SJSA1 (cell line): ENCODE measurements at places on chromosomes 3 and 15.

GRCh38 chr3:136078421-136079364 is 113.2 kb downstream of the PPP2R3A start:
- DNase-seq, result no peak

GRCh38 chr3:159187706-159188105 is 385.9 kb downstream of the MFSD1 start:
- DNase-seq, result no peak

GRCh38 chr15:69854521-69855181 is 243.1 kb downstream of the TLE3 start:
- peak; percentile 89 for DNase-seq

DNA sequence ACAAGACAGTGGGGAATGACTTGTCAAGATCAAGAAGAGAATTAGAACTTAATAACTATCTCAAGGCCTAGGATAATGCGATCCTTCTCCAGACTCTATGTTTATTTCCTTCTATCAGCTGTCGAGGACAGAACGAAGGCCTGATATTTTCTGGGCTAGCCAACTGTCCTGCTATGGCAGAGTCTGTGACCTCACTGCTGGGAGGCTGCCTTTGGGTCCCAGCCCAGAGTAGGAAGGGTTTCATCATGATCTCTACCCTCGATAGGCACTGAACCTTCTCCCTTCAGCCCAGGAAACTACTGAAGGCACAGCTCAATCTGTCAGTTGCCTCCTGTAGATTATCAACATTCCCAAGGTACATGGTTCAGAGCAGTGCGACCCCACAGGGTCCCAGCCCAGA is 237.2 kb downstream of the ATP8B4 start:
- DNase-seq, result no peak

DNA sequence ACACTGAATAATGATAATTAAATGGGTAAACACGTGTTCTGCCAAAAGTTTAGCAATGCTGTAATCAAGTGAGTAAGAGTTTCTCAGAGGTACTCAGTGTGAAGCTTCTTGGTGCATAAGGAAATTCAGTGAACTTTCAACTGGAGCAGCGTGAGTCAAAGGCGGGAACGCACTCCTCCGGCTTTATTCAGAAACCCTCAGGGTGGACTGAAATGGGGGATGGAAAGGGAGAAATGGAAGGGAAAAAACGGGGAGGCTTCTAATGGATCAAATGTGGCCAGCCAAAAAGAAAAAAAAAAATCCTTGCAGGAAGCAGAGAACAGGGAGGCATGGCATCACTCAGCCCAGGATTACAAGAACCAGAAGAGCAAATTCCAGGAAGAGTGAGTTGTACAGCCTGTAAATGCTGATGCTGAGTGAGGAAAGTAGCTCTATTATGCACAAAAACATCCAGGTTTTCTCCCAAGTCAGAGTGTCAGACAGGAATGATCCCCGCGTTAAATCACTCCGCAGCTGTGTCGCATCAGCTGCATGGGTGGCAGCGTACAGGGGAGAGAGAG is 85.3 kb downstream of the ASB7 start:
- DNase-seq, result peak; percentile 55

DNA sequence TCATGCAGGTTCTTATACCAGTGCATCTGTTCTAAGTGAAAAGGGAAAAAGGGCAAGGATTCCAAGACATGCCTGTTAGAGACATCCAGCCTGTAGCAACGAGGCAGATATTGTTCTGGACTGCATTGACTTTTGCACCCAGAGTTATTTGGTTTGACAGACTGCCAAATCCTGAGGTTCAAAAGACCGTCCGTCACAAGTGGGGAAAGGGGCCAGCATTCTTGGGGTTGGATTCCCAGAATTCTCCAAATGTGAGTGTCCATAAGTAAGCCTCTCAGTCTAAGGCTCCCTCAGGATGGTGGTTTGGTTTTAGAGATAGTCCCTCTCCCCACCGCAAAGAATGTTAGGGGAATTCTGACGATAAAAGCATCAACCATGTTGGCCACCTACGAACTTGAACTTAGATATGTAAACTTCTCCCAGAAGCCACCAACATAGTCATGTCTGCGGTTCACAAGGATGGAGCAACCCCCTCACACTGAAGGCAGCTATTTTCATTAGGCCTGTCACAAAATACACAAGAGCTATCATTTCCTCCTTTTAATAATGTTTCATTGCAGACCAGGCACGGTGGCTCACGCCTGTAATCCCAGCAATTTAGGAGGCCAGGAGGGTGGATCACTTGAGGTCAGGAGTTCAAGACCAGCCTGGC is 13.6 kb upstream of the LACTB start:
- DNase-seq, result peak; percentile 100

GRCh38 chr3:122353893-122354401 is 28.9 kb downstream of the CSTA start:
- DNase-seq, result no peak

- no peak for DNase-seq
These were observed 1455.6 kb upstream of the GBE1 start for GRCh38 chr3:83216919-83217594.

DNA sequence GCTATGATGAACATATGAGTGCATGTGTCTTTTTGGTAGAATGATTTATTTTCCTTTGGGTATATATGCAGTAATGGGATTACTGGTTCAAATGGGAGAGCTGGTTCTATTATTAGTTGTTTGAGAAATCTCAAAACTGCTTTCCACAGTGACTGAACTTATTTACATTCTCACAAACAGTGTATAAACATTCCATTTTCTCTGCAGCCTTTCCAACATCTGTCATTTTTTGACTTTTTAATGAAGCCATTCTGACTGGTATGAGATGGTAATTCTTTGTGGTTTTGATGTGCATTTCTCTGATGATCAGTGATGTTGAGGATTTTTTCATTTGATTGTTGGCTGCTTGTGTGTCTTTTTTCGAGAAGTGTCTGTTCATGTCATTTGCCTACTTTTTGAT is 1124.2 kb downstream of the NAALADL2 start:
- no peak for DNase-seq

GRCh38 chr15:61011576-61012336 is 217.3 kb downstream of the RORA start:
- no peak for DNase-seq

GRCh38 chr15:37084602-37085001 is 15.7 kb downstream of the MEIS2 start:
- no peak for DNase-seq

DNA sequence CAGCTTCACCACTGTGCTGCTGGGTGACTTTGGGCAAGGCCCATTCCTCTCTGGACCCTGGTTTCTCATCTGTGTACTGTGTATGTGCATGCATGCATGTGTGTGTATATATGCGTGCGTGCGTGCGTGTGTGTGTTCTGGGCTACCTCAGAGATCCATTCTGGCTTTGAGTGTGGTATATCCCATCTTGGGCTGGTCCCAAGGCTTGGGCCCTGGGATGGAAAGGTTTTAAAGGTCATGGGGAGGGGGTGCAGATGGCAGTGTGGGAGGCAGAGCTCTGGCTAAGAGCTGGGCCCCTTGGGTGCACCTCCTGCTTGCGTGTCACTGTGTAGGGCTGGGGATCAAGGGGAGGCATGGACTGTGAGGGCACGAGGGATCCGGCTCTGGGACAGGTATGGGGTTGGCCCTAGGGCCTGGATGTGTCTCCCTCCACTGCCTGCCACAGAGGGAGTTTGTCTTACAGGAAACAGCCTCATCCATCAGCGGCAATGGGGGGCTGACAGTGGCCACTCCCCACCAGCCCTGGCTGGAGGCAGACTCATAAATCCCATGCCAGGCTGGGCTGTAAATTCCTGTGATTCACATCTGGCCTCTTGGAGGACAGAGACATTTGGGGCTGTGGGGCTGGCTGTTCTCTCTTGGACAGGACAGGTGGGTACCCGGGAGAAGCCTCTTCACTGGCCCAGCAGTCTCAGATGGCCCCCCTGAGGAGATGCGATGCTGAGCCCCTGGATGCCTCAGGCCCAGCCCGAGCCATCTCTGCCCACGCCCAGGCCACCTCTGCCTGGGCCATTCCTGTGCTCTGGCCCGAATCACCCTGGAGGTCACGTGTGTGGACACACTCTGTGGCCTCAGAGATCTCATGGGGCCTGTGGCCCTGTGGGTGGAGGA is 21.4 kb upstream of the CSPG4 start:
- no peak for DNase-seq

- no peak for DNase-seq
These were observed 714.8 kb downstream of the FHIT start for GRCh38 chr3:60536420-60536819.

GRCh38 chr3:146166826-146167225 is 5.8 kb upstream of the PLOD2 start:
- no peak for DNase-seq

- no peak for DNase-seq
These were observed 12.5 kb downstream of the RAB27A start for GRCh38 chr15:55277116-55277564.

- no peak for DNase-seq
These were observed at the start of gene BCL2A1 for GRCh38 chr15:79970624-79971434. TSS of gene BCL2A1 (minus strand) at chr15:79971196. CDS start at chr15:79971119, 77 bp downstream.

GRCh38 chr15:51687565-51687964 is 6.3 kb downstream of the SCG3 start:
- DNase-seq, result no peak

- DNase-seq, result no peak
These were observed 43.7 kb downstream of the PCSK6 start for GRCh38 chr15:101445562-101446517.

DNA sequence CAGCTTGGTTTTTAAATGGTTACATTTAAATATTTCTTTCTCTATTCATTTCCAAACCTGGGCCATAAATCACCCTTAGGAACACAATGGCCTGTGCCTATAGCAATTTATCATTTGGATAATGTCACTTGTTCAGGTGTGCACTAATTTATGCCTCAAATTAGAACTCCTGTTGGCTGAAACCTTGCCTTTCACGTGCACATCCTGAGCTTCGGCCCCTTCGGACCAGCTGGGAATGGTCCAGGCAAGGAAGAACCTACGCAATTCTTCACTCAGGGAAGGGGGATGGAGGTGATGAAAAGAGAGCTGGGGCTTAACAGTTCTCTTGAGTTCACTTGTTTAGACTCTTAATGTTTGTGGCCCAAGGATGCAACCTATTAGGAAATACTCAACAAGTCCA is 324.1 kb upstream of the ICE2 start:
- no peak for DNase-seq

GRCh38 chr3:114600571-114600970 is 306.7 kb downstream of the TIGIT start:
- DNase-seq, result no peak

GRCh38 chr3:111531446-111531845 is 10.6 kb upstream of the CD96 start:
- no peak for DNase-seq

DNA sequence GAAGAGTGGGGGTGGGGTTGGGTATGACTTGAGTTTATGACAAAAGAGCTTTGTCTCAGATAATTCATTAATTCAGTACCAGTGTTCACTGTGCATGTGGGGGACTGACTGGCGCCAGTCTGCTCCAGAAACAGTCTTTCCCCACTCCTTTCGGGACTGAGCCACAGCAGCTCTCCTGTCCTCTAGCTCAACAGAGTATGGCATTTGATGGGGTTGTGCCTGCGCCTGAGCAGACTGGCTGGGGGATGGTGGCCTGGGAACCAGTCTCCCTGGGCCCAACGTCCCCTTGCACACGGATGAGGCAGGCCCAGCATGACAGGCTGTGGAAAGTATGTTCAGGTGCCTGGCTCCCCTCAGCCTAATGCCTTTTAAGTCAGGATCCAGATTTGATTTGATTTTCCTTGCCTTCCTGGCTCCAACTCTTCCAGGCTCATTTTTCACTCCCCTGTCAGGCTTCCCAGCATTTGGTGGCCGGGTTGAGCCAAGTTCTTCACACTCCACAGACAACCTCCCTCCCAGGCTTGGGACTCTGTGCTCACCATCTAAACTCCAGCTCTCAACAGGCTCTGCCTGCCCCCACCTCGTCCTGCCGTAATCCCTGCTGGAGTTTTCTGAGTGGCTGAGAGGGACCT is 105.0 kb downstream of the MYLK start:
- DNase-seq, result no peak

- DNase-seq, result no peak
These were observed 34.0 kb downstream of the SPTSSB start for GRCh38 chr3:161337311-161337710.

- no peak for DNase-seq
These were observed 404.7 kb upstream of the TGFBR2 start for GRCh38 chr3:30201715-30202114.

DNA sequence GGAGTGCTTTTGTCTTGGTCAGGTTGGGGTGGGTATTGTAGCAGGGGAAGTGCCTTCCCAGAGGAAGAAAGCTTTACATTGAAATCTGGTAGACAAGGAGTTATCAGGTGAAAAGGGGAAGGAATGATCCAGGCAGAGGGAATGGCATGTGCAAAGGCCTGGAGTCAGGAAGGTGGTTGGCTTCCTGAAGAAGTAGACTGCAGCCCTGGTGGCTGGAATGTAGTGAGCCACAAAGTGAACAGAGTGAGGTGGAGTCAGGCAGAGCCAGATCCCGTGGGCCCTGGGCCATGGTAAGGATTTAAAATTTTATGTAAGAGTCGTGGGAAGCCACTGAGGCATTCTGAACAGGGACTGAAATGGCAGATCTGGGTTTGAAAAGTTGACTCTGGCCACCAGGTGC is 58.3 kb downstream of the RAB11A start:
- DNase-seq, result no peak

DNA sequence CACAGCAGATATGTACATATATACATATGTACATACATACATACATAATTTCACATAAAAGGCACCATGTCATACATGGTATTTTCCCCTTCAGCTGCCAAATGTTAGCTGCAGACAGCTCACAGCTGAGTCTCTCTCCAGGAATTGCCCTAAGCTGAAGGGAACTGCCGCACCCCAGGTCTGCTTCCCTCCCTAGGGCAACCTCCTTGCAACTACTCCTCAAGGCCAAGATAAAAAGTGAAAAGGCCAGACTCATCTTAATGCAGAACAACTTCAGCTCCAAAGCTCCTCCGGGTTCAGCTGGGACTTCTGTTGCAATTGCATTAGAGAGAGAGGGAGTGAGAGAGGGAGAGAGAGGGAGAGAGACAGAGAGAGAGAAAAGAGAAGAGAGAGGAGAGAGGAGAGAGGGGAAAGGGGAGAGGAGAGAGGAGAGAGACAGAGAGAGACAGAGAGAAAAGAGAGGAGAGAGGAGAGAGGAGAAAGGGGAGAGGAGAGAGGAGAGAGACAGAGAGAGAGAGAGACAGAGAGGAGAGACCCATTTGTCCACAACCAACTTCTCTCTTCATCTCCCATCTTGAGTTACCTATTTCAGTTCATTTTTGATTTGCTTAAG is 143.4 kb upstream of the HES1 start:
- DNase-seq, result no peak

DNA sequence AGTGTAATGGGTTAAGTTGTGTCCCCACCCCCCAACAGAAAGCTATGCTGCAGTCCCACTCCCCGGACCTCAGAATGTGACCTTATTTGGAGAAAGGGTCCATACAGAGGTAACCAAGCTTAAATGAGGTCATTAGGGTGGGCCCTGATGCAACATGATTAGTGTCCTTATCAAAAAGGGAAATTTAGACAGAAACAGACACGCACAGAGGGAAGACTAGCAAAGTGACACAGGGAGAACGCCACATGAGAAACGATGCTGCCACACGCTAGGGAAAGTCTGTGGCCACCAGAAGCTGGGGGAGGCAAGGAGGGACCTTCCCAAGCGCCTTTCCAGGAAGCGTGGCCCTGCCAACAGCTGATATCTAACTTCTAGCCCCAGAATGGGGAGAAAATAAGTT is 65.4 kb downstream of the RPN1 start:
- no peak for DNase-seq

- DNase-seq, result peak; percentile 27
These were observed 263 bp downstream of the ST8SIA2 start for GRCh38 chr15:92393980-92394308.

- peak; percentile 15 for DNase-seq
These were observed 738 bp downstream of the YEATS2 start for GRCh38 chr3:183698318-183698751.

GRCh38 chr3:182739619-182740018 is 53.7 kb upstream of the ATP11B start:
- no peak for DNase-seq

GRCh38 chr3:59609657-59610348 is 560.0 kb upstream of the CFAP20DC start:
- DNase-seq, result no peak
